ENCODE measurements at places on chromosomes 12 and 14. TPM values are rescaled to one million over a fixed set of nuclear protein-coding genes. Genes with fewer than 3 reads are reported as not detected.

DNA sequence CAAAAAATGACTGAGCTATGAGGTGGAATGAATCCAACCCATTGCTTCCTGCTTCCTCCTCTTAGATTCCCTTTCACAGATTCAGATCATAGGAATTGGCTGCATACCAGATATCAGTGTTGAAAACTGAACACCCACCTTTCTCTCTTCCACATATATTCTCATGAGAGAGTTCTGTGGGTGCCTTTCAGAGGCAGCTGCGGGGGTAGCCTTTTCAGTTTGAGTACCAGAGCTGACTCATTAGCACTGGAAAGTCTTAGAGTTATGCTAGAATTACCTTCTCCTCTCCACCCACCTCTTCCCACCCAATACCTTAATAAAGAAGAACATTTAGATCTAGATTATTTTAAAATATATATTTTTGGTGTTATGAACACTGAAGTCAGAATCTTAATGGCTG, 495.4 kb upstream of the SEL1L start:
- no peak for DNase-seq

DNA sequence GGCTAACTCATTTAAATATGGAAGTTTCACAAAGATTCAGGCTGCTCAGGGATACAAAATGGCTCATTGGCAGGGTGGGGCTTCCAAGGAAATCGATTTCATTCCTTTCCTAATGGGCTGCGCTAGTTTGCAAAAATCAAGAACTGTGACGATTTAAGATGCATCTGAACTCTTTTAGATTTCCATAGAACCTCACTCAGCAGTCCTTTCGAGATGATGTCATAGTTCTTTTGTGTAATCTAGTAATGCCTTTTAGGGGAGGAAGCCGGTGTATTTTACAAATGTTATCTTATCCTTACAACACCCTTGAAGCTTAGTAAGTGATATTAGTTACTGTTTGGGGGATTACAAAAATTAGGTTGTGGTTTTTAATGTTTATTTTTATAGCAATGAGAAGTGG, 239.8 kb downstream of the RGS6 start:
- DNase-seq = no peak

DNA sequence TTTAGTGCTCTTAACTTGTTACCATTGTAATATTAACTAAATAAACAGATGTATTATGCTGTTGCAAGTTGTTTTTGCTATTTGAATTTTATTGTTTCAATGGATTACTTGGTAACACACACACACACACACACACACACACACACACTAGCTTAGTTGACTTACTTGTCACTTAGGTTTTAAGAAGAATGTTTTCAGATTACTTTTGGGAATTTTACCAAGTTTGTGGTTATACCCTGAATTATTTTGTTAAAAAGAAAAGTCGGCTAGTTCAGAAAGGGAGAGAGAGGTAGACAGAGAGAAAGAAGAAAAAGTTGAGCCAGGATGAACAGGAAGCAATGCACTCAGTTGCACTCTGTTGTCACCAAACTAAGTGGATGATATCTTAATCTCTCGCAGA, 5.3 kb downstream of the SSTR1 start:
- no peak for DNase-seq

GRCh38 chr12:58364389-58365086, 423.2 kb downstream of the ATP23 start:
- DNase-seq = no peak

DNA sequence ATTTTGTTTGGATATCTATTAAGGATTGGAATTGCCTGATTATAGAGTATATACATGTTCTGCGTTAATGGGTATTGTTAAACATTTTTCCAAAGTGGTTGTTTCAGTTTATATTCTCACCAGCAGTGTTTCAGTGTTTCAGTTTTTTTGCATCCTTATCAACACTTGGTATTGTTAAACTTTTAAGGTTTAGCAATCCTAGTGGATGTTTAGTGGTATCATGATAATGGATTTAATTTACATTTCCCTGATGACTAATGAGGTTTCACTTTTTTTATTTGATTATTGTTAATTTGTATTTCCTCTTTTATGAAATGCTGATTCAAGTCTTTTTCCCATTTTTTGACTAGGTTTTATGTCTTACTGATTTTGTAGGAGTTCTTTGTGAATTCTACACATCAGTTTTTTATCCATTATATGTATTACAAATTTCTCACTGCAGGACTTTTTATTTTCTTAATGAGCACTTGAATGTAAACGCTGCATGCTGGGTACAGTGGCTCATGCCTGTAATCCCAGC, 23.7 kb downstream of the YLPM1 start:
- DNase-seq = no peak

- no peak for DNase-seq
These were observed 5.5 kb upstream of the GPR68 start for GRCh38 chr14:91249841-91250616.

- DNase-seq = no peak
These were observed 8.2 kb downstream of the KCNA5 start for GRCh38 chr12:5051913-5052312.

DNA sequence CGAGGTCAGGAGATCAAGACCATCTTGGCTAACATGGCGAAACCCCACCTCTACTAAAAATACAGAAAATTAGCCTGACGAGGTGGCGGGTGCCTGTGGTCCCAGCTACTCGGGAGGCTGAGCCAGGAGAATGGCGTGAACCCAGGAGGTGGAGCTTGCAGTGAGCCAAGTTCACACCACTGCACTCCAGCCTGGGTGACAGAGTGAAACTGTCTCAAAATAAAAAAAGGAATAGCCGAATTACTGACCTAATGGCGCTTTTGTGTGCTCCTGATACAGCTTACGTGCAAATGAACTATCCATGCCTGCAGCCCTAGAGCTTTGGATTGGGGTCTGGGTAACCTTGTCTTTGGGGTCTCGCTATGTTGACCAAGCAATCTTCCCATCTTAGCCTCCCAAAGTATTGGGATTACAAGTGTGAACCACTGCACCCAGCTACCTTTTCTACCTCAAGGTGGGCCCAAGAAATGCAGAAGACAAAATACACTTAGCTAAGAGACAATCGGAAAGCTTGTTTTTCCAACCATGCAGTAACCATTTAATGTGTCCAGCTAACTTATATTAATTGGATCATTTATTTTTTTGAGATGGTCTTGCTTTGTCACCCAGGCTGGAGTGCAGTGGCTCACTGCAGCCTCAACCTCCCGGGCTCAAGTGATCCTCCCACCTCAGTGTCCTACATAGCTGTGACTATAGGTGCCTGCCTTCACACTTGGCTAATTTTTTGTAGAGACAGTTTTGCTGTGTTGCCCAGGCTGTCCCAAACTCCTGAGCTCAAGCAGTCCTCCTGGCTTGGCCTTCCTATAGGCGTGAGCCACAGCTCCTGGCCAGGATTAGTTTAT, 5.5 kb downstream of the PABPN1 start:
- DNase-seq = peak; percentile 53

GRCh38 chr12:126974779-126975178, 1292.2 kb upstream of the TMEM132C start:
- DNase-seq = no peak

- no peak for DNase-seq
These were observed 108.1 kb downstream of the MDGA2 start for GRCh38 chr14:47567273-47567672.

DNA sequence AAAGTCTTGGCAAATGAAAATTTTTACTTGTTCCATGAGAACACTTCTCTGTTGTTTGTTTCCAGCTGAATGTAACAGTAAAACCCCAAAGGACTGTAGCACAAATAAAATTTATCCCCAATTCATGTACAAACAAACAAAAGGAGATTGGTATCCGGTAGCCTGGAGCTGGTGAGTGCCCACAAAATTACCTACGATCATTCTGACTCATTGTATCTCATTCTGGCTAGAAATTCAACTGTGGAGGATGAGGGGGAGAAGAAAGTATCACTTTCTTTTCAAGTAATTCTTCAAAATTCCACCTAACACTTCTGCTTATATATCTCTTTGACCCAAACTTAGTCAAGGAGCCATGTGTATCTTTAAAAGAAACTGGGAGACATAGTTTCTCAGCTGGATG, 268.5 kb downstream of the ALG10B start:
- DNase-seq = no peak

DNA sequence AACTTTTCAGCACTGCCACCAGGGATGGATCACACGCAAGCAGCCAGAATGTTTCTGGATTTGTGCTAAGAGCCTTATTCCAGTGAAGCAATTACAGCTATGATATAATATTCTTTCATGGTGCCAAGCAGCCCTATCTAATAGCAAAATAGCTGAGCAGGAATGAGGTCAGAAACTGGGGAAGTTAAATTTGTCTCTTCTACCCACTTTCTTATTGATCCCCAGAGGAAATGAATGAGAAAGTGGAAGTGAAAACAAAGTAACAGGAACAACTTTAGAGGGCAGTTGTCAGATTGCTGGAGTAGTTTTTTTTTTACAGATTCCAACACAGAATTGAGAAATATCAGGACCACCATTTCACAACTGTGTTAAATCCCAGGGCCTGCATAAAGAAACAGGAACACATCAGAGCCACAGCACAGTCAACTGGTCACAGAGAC, 44.8 kb downstream of the GCH1 start:
- DNase-seq = peak; percentile 23

DNA sequence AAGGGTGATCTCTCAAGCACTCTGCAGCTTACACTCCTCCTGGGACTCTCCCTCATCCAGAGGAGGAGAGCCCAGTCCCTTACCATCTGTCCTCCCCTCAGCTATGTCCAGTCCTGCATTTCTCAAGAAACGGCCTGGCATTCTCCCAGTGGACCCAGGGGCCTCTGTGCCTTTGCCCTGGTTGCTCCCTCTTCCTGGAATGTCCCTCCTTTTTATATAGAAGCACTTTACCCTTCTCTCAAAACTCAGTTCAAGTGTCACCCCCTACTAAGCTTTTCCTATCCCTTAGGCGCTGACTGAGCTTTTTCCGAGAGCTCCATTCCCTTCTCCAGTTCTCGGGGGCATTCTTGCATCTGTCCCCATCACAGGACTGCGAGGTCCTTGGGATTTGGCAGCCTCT, 8.9 kb upstream of the GLRX5 start:
- no peak for DNase-seq

GRCh38 chr12:108752387-108752786, 21.1 kb upstream of the CORO1C start:
- DNase-seq = no peak

- DNase-seq = no peak
These were observed 352.6 kb downstream of the BMP4 start for GRCh38 chr14:53603994-53604393.

DNA sequence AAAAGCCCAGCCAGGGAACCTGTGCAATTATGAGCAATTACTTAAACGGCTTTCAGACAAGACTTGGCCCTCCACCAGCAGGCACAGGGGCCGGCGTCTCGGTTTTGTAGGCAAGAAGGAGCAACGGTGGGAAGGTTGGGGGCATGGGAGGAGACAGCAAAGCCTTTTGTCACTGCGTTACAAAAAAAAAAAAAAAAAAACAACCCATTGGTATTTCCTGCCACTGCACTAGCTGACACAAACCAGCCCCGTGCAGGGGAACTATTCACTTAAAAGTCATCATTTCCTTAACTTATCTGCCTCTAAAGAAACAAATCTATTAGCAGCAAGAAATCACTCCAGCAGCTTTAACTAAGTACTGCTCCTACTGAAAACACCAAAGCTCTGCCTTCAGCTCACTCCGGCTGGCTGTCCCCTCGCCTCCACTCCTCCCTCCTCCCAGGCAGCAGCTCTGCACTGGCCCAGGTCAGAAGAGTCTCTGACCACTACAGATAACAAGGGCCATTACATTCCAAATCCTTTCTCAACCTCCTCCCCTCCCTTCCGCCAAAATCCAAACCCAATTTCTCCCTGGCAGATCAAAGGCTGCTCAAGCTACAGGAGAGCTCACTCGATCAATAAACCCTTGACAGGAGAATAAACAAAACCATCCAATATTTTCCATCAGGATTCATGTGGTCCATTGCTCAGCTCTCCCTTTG, 105.2 kb upstream of the CDKN3 start:
- DNase-seq = no peak

DNA sequence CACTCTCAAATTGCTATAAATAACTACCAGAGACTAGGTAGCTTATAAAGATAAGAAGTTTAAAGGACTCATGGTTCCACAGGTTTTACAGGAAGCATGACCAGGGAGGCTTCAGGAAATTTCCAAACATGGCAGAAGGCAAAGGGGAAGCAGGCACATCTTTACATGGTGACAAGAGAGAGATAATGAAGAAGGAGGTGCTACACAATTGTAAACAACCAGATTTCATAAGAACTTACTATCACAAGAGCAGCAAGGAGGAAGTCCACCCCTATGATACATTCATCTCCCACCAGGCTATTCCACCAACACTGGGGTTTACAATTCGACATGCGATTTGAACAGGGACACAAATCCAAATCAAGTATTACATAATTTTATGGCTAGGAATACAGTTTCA, 257.7 kb downstream of the BTG1 start:
- DNase-seq = no peak

DNA sequence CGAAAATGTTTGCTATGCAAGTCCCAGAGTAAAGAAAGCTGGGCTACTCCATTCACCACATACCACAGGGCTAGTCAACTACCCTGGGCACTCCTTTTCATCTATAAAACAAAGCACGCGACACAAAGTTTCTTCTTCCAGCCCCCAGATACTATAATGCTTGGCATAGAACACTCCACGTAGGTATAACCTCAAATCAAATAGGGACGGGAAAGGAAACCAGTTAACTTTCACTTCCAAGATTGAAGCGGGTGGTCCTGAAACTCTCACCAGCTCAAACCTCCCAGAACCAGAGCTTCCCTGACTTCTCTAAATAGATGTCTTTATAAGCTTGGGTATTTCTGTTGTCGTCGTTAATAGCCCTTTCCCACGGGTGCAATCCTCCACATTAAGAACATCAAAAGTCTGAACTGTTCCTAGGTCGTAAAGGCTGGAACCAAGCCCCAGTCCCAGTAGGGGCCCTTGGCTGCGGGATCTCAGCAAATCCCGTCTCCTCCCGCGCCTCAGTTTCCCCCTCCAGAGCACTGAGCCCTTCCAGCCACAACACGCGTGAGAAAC, 647 bp downstream of the LGMN start:
- no peak for DNase-seq

FGD6 gene
- total RNA-seq = 19.1 TPM

POTEM gene
- 0.15 TPM for total RNA-seq

GNB3 gene
- 1.2 TPM for total RNA-seq

TAS2R8 gene
- total RNA-seq = not detected

NT5DC3 gene
- 3.9 TPM for total RNA-seq

MGP gene
- 42.8 TPM for total RNA-seq

HCAR3 gene
- 15.6 TPM for total RNA-seq

RIMKLB gene
- 5.8 TPM for total RNA-seq

BAG5 gene
- 42.8 TPM for total RNA-seq

CYP27B1 gene
- 0.72 TPM for total RNA-seq

Data from lower leg skin (tissue), 4 donors.